ENCODE measurements at places on chromosomes 2 and 18.
A peak's percentile ranks its signal among the peaks of the same experiment; 100 is the strongest.

GRCh38 chr2:45477546-45477945 lies 133.5 kb downstream of the SRBD1 start:
- DNase-seq, result no peak

GRCh38 chr2:124201713-124202112 lies 176.6 kb downstream of the CNTNAP5 start:
- no peak for DNase-seq

DNA sequence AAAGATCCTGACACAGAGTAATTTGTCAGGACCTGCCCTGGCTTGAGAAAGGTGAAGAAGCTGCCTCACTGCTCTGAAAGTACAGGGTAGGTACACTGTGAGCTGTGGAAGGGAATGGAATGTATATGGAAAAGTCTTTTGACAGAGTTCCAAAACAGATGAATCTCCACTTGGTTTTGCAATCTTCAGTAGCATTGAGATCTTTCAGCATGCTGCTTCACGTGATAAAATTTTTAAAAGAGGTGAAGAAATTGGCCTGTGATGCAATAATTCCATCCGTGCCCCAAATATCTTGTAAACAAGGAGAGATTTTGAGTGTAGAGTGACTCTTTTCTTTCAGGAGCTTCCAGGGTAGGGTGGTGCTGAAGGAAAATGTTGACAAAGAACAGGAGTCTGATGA lies 123.1 kb downstream of the OSR1 start:
- DNase-seq, result peak; percentile 77

DNA sequence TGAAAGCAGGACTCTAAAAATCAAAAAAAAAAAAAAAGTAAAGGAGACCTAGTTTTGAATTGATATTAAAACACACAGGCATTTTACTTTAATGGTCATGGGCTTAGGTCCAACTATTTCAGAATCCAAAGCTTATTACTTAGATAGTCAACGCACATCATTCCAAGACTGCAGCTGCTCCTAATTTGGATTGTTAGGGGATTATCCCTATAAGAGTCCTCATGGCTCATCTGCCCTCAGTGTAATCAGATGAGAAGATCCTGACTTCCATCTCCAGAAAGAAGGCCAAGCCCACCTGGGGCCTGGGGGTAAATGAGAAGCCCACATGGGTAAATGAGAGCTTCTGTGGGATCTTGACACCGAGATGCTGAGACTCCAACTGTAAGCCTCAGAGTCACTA lies 424.2 kb downstream of the NRXN1 start:
- DNase-seq, result no peak

- DNase-seq, result no peak
Measured at GRCh38 chr18:22723773-22724172, 209.4 kb upstream of the RBBP8 start.

GRCh38 chr2:115400940-115401339 lies 958.5 kb downstream of the DPP10 start:
- no peak for DNase-seq

DNA sequence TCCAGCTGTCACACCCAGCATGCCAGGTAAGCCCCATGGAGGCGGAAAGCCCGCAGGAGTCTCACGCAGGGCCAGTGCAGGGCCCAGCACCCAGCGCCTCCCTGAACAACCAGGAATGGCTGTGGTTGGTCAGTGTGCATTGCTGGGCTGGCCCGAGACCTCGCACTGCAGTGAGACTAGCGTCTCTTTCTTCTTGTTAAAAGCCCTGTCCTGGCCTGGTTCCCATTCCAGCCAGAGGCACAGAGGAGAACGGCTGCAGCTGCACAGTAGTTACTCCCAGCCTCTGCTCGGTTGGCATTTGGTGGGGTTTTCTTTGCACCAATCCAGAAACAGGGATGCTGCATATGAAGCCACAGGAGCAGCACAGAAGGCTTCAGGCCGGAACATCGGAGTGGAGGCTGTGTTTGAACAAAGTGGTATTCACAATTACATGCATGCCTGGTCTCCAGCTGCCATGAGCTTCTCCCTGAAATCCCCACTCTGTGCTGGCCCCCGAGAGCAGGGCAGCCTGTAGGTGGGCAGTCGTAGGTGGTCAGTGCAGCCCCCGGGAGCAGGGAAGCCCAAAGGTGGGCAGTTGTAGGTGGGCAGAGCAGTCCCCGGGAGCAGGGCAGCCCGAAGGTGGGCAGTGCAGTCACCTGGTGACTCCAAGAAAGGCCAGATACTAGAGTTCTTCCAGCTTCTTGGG lies 163.7 kb upstream of the PXDN start:
- DNase-seq, result no peak

GRCh38 chr2:197357986-197358385 lies 47.4 kb upstream of the ANKRD44 start:
- no peak for DNase-seq

All from foreskin fibroblast (primary cell).